ENCODE measurements at places on chromosomes 2 and 18. TPM values are rescaled to one million over a fixed set of nuclear protein-coding genes. Genes with fewer than 3 reads are reported as not detected.

NAT8 gene
- total RNA-seq = not detected

HRH4 gene
- not detected for total RNA-seq

GYPC gene
- total RNA-seq = 161 TPM

TRIM54 gene
- not detected for total RNA-seq

Data from fibroblast of villous mesenchyme (primary cell).